ENCODE measurements at places on chromosomes 6 and 20.

DNA sequence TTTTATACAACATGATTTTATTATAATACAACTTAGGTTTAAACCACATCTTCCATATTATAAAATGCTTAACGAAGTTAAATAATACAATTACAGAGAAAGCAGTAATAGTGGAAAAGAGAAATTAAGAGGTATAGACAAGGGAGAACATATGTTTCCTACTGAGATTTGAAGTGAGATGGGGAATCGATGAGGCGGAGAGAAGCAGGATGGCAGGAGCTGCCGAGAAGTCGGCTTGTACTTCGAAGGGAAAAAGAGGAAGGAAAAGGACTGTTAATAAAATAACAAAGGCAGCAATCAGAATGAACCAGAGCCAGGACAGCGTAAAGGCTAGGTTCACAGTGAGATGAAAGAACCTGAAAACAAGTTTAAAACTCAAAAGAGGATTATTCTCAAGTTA is 15.4 kb downstream of the FBXL4 start:
- DNase-seq, result no peak

GRCh38 chr6:128567029-128567428 is 46.6 kb upstream of the PTPRK start:
- no peak for DNase-seq

DNA sequence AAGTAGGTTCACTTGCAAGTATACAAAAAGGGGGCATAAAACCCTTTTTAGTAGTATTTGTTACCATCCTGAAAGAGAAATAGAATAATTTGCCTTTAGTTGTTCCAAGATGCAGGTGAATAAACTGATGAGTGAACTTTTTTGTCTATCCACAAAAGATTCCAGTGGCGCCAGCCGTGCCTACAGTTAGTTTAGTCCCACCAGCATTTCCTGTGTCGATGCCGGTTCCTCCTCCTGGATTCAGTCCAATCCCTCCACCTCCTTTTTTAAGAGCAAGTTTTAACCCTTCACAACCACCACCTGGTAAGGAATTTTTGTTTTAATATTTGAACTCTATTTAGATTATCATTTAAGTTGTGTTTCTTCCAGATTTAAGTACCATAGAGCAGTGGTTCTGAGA is 90.9 kb downstream of the SCAF8 start:
- DNase-seq, result no peak

- no peak for DNase-seq
Observed at GRCh38 chr20:63029358-63030121, 22.8 kb upstream of the BHLHE23 start.

DNA sequence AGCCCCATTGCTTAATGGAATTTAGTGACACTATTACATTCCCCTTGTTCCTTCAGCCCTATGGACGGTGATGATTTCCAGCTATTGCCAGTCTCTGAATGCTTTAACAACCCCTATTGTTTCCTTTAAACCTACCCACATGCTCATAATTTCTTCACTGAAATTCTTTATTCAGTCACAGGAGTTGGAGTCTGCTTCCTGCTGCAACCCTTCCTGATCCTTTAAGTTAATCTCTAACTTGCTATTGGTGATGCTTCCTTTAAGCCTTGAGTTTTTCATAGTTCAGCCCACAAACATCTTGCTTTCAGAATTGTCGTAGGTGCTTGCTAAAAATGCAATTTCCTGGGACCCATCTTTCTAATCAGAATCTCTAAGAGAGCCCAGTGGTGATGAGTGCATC is 66.3 kb upstream of the TNFAIP3 start:
- no peak for DNase-seq

GRCh38 chr6:44267252-44267651 is 1.9 kb upstream of the NFKBIE start:
- no peak for DNase-seq

- DNase-seq, result no peak
Observed at GRCh38 chr6:160420969-160421556, 72.9 kb downstream of the SLC22A3 start.
